Stimulated activated naive B cell treated with anti-CD40 and anti-IgM and Interleukin-4, amounts not matched to agents 10 μg/mL and 1 μg/mL and 100 μg/mL, for 72 hours (primary cell): ENCODE measurements at places on chromosomes 2 and 18.

DNA sequence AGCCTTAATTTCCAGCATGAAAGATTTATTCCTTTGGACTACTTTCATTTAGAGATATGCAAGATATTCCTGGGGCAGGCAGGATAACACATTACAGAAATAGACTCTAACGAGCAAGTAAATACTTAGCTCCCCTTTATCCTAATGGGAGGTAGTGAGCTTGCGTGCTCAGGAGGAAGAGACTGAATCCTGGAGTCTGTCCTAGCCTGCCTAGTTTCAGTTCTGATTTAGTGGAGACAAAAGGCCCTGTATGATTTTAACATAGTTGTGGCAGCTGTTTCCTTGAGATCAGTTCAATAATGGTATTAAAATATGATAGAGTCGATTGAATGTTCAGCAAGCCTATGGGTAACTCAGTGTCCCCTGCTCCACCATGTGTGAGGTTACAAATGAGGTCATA, 109.5 kb downstream of the FMNL2 start:
- no peaks in the 10 kb centered on the region for H3K27me3 ChIP-seq
- H3K27ac ChIP-seq = no peak overlapping the region
- H3K4me3 ChIP-seq = no peak overlapping the region
- DNase-seq = no peak
- no peaks in the 10 kb centered on the region for H3K36me3 ChIP-seq

DNA sequence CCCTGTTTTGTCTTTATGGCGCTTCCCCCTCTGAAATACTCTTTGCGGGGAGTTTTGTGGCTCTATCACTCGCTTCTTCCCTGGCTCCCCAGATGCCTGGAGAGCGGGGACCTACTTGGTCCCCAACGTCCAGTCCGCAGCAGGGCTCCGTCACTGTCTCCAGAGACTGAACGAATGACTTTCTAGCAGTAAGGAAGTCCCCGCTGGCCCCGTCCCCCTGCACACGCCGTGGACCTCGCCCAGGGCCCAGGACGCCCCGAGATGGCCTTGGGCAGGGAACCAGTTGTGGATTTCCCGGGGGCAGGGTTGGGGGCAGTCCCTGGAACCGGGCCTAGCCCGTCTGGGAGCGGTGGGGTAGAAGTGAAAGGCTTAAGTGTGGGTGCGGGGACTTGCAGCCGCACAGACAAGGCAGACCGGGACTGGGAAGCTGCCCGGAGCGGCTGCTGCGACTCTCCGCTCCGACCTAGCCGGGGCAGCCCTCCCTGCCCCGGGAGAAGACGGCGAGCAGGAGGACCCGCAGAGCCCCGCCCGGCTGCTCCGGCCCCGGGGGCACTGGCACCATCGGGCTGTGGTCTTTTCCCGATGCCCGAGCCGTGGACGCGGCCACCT, 821 bp upstream of the EPHA4 start:
- H3K36me3 ChIP-seq = no peaks in the 10 kb centered on the region
- H3K27me3 ChIP-seq = peaks cover 45% of the 10 kb centered on the region
- H3K4me1 ChIP-seq = peaks cover 28% of the 10 kb centered on the region
- DNase-seq = no peak

- H3K36me3 ChIP-seq = no peaks in the 10 kb centered on the region
- no peak overlapping the region for H3K27ac ChIP-seq
- H3K27me3 ChIP-seq = peaks cover 25% of the 10 kb centered on the region
- H3K4me1 ChIP-seq = peaks cover 2% of the 10 kb centered on the region
- DNase-seq = no peak
Measured at GRCh38 chr2:130316596-130316995, 26.1 kb upstream of the IMP4 start.

DNA sequence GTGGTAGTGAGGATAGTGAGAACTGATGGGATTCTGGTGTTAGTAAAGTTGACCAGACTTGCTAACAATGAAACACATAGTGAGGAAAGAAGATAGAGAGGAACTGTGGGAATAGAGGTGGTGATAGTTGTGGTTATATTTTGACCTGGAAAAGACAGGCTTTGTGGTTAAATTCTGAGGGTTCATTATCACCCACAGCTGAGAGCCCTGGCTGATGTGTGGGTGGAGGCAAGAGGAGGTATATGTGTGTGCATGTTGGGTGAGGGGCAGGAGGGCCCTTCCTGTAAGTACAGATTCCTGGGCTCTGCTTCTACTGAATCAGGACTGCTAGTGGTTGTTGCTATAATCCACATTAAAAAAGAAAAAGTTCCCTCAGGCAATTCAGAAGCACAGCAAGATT, 26.2 kb upstream of the TMEM163 start:
- H3K27ac ChIP-seq = no peak overlapping the region
- no peak overlapping the region for H3K4me3 ChIP-seq
- H3K4me1 ChIP-seq = peaks cover 14% of the 10 kb centered on the region
- H3K36me3 ChIP-seq = no peaks in the 10 kb centered on the region
- DNase-seq = no peak

DNA sequence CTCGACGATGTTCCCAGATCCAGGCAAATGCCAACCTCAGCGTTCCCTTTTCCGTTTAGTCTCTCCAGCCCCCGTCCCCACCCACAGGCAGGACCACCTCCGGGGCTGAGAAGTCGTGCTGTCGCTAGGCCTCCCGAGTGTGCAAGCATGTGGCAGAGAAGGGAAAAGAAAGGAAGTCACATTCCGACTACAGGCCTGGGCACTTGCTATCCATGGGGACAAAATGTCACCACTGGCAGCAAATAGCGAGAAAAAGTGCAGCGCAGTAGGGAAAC, 420 bp downstream of the PIGN start:
- H3K27me3 ChIP-seq = no peaks in the 10 kb centered on the region
- peak overlapping the region; percentile 99 for H3K27ac ChIP-seq
- DNase-seq = no peak
- H3K36me3 ChIP-seq = peaks cover 12% of the 10 kb centered on the region

DNA sequence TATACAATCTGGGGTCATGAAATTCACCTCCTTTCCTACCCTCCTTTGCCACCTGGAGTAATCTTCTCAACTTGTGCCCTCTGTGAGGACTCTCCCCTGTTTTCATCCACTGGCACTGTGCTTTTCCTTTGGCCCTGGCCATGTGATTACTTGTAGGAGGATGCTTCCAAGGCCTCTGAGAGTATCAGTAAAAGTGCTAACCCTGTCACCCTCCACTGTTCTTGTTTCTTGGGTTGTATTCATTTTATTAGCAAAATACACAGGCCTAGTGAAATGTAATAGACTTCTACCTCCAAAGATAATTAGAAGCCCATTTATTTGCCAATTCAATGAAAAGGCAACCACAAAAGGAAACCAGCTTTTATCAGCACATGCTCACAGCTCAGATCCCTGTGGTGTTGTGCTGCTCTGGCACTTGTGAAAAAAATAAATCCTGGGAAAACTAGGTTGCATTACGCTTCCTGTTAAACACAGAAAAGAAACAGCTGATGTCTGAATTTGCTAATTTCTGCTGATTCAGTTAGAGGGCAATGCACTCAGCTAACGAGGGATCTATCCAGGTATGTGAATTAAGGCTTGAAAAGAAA, 357.5 kb upstream of the ETAA1 start:
- H3K4me1 ChIP-seq = no peaks in the 10 kb centered on the region
- no peaks in the 10 kb centered on the region for H3K36me3 ChIP-seq
- H3K27me3 ChIP-seq = no peaks in the 10 kb centered on the region
- no peak overlapping the region for H3K27ac ChIP-seq

GRCh38 chr2:233800208-233800607, 22.1 kb downstream of the MROH2A start:
- no peak overlapping the region for H3K27ac ChIP-seq
- no peaks in the 10 kb centered on the region for H3K36me3 ChIP-seq
- H3K4me1 ChIP-seq = peaks cover 2% of the 10 kb centered on the region
- peaks cover 22% of the 10 kb centered on the region for H3K27me3 ChIP-seq
- H3K4me3 ChIP-seq = no peak overlapping the region

- no peaks in the 10 kb centered on the region for H3K36me3 ChIP-seq
- DNase-seq = no peak
- H3K4me3 ChIP-seq = no peak overlapping the region
- no peaks in the 10 kb centered on the region for H3K4me1 ChIP-seq
Measured at GRCh38 chr2:59568461-59568860, 985.0 kb downstream of the BCL11A start.

DNA sequence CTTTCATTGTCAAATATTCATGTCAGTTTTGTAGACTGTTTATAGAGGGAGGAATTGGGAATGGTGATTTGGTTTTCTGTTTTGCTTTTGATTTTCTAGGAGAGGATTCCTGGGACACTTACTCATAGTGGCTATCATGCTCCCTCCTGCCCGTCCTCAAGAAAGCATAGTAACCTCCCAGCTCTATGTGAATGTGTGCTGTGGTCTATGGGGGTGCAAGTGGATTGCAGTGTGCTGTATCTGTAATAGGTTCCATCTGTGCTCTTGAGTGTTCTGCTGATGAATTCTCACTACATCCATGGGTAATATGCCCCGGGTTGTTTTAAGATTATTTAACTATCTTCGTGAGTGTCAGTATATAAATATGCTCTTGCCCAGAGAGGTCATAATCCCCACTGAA, 811.3 kb downstream of the CNTNAP5 start:
- H3K27ac ChIP-seq = no peak overlapping the region
- DNase-seq = no peak
- H3K36me3 ChIP-seq = no peaks in the 10 kb centered on the region
- H3K4me3 ChIP-seq = no peak overlapping the region
- H3K27me3 ChIP-seq = no peaks in the 10 kb centered on the region
- no peaks in the 10 kb centered on the region for H3K4me1 ChIP-seq

- no peak for DNase-seq
- no peaks in the 10 kb centered on the region for H3K27me3 ChIP-seq
- peaks cover 35% of the 10 kb centered on the region for H3K4me1 ChIP-seq
- no peak overlapping the region for H3K4me3 ChIP-seq
- H3K36me3 ChIP-seq = no peaks in the 10 kb centered on the region
- H3K27ac ChIP-seq = no peak overlapping the region
Measured at GRCh38 chr18:55419132-55419946, 168.7 kb downstream of the TCF4 start.

DNA sequence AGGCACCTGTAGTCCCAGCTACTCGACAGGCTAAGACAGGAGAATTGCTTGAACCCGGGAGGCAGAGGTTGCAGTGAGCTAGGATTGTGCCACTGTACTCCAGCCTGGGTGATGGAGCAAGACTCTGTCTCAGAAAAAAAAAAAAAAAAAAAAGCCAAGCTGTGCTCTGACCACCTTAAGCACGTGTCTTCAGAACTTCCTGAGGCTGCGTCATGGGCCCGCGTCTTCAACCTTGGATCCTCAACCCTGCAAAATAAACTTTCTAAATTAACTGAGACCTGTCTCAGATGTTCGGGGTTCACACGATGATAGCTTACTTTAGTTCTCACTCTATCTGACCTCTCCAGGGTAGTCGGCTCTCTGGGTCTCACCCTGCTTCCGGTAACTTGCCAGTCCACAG, 65.8 kb upstream of the CABLES1 start:
- no peak overlapping the region for H3K4me3 ChIP-seq
- no peaks in the 10 kb centered on the region for H3K27me3 ChIP-seq
- peaks cover 4% of the 10 kb centered on the region for H3K36me3 ChIP-seq
- DNase-seq = no peak
- peak overlapping the region; percentile 48 for H3K27ac ChIP-seq

DNA sequence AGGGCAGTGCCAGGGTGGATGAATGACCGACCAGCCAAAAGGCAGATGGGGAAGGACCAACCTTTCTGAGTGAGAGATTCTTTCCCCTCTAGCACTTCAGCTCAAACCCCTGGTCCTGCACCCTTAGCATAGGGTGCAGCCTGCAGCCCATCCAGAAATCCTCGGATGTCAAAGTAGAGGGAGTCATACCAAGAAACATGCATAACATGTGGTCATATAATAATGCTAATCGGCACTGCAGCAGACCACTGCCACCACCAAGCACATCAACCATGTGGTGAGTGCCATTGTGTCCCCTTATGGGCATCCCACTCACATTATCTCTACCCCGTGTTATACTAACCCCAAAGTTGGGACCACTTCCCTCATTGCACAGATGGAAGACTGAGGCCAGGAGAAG, 17.7 kb downstream of the ATOH8 start:
- H3K4me1 ChIP-seq = peaks cover 1% of the 10 kb centered on the region
- H3K4me3 ChIP-seq = no peak overlapping the region
- H3K27me3 ChIP-seq = peaks cover 55% of the 10 kb centered on the region
- no peak for DNase-seq

DNA sequence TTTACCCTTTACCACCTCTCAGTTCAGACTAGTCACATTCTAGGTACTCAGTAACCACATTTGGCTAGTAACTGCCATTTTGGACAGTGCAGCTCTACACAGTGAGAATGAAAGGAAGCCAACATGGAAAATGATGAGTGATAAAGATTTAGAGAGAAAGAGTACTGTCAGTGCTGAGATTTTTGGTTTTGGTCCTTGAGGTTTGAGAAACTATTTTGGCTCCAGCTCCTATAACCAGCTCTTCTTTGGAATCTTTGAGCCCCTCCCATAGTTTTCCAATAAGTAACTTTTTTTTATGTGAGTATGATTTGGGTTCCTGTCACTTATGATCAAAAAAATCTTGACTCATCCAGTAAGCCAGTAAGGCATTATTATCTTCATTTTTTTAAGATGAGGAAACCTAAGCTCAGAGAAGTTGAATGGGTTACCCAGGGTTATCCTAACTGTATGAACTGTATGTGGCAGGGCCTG, 173.0 kb downstream of the BABAM2 start:
- peaks cover 17% of the 10 kb centered on the region for H3K36me3 ChIP-seq
- DNase-seq = no peak
- H3K4me3 ChIP-seq = no peak overlapping the region
- H3K27ac ChIP-seq = no peak overlapping the region

GRCh38 chr2:27202854-27203253, 9.0 kb upstream of the ATRAID start:
- no peak overlapping the region for H3K4me3 ChIP-seq
- no peaks in the 10 kb centered on the region for H3K27me3 ChIP-seq
- DNase-seq = no peak

DNA sequence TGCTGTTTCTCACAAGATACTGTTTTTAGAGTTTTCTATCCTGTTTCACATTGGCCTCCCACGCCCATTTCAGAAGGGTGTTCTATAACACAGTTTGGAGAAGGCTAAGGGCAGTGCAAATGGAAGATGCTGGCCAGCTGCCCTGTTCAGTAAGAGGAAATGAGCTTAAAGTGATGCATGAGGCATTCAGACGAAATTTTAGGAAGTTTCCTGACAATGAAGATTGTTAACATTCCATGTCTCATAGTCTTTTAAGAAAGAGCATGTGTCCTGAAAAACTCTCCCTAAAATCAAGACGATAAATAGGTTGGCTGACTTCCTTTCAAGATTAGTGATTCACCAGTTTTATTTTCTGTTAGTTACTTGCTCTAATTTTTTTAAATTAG, 484.2 kb upstream of the NRP2 start:
- DNase-seq = no peak
- H3K27me3 ChIP-seq = no peaks in the 10 kb centered on the region
- no peaks in the 10 kb centered on the region for H3K4me1 ChIP-seq
- H3K4me3 ChIP-seq = no peak overlapping the region
- no peaks in the 10 kb centered on the region for H3K36me3 ChIP-seq
